Fibroblast of the aortic adventitia (primary cell): ENCODE measurements at places on chromosomes 1 and 21. TPM values are rescaled to one million over a fixed set of nuclear protein-coding genes. Genes with fewer than 3 reads are reported as not detected.

C8B gene
- not detected in 2 replicates for total RNA-seq

PROK1 gene
- total RNA-seq: not detected in 2 replicates

CYP4X1 gene
- total RNA-seq: 2.1 and 3.3 TPM in 2 replicates

KCNH1 gene
- total RNA-seq: not detected in 2 replicates

ENAH gene
- 131 and 148 TPM in 2 replicates for total RNA-seq

NTNG1 gene
- 2.0 and 20.9 TPM in 2 replicates for total RNA-seq

GRCh38 chr1:24635195-24635843 lies 7.8 kb upstream of the SRRM1 start:
- DNase-seq: peak; percentile 86

DNA sequence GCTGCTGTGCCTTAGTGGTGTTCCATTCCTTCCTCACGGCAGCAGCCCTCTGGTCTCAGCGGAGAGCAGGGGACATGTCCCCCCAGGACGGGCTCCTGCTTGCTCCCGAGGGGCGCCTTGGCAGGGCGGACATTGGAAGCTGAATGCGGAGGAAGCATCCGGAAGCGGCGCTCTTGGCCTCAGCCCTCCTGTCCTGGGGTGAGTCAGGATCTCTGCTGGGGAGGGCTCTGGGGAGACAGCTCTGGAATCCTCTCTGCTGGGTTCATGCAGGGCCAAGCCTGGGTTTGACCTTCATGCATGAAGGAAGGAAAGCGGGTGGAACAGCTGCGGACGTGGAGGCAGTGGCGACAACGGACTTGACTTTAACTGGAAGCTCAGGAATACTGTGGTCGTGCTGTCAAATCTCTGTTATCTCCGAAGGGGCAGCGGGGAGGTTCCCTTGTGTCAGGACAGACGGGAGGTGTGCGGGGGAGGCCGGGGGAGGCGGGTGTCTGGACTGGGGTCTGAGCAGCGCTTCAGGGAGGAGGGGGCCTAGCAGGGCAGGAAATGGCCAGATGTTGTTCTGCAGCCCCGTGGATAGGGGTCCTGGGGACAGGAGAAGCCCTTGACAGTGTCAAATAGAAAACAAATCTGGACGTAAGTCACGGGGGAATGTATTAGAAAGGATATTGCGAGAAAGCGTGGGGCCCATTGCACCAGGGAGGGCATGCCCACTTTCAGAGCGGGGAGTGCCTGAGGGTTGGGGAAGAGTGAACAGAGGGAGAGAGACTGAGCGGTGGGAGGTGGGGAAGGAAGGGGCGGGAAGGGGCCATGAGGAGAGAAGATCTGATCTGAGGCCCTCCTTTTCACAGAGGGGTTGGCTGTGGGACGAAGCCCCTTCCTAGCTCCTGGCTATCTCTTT lies 26.6 kb downstream of the CRYAA start:
- DNase-seq: no peak

- DNase-seq: no peak
Observed at GRCh38 chr1:63316598-63316983, 5.8 kb upstream of the FOXD3 start.

- no peak for DNase-seq
Observed at GRCh38 chr21:46613391-46613790, 8.5 kb upstream of the S100B start.

DNA sequence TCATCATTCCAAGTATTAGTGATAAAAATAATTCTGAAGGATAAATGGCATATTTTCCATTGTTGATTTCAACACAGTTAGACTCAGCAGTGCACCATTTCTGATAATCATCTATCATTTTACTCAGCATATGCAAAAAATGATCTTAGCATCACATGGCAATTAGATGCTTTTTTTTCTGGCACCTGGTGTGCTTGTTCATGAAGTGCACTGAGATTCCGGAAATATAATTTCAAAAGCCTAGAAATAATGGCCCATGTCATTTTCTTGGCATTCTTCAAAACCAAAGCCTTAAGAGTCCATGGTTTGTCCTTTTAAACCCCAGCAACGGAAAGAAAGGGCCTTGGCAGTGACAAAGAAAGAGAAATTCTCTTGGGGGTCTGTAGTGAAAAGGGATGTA lies 278.8 kb downstream of the KIF26B start:
- peak; percentile 27 for DNase-seq

DNA sequence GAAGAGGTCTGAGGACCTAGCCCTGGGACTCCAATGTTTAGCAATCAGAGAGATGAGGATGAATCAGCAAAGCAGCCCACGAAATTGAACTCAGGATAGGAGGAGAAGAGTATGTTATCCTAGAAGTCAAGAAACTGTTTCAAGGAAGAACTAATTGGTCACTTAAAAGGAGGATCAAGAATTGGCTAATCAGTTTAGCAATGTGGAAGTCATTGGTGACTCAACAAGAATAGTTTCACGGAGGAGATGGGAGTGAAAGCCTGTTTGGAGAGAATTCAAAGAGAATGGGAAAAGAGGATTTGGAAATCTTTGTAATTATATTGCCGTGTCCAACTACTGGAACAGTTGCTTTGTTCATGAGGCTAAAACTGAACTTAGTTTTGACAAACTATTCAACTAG lies 7.4 kb downstream of the HMCN1 start:
- peak; percentile 72 for DNase-seq

DNA sequence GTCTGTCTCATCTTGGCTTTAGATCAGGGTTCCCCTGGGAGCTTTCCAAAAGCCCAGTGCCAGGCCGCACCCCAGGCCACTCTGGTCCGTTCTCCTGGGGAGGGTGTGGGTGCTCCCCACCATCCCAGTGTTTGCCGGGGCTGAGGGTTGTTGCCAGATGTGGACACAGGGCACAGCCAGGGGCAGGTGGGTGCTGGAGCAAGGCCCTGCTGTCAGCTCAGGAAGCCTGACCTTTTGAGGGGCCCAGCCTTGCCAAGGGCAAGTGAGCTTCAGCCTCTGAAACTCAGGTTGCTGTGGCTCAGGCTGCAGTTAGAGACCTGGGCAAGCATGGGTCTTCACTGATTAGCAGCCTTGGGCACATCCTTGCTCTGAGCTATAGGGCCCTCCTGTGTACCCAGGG lies 22.8 kb upstream of the ZBTB21 start:
- no peak for DNase-seq

- peak; percentile 76 for DNase-seq
Observed at GRCh38 chr1:209389258-209389657, 194.3 kb upstream of the CAMK1G start.
